ENCODE measurements at places on chromosomes 7 and 10. TPM values are rescaled to one million over a fixed set of nuclear protein-coding genes. Genes with fewer than 3 reads are reported as not detected.
A peak's percentile ranks its signal among the peaks of the same experiment; 100 is the strongest.

The NRAP gene
- polyA plus RNA-seq: not detected

The GIMAP2 gene
- 0.13 TPM for polyA plus RNA-seq

The ZCCHC24 gene
- 34.2 TPM for polyA plus RNA-seq

DNA sequence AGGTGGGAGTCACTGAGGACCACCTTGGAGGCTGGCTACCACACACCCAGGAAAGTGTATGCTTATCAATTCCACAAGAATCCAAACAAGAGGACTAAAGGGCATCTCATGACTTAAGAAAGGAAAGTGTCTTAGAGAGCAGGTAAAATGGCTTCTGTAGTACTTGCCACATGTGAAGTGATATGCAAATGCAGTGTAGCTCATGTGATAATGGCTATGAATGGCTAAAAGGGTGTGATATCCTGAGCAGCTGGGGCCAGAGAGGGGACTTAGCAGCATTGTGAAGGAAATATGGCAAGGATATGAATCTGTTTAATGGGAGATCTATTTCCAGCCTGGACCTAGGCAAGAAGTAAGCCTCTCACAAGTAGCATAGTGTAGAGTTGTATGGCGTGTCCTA, 90.5 kb downstream of the BUB3 start:
- no peak for DNase-seq

DNA sequence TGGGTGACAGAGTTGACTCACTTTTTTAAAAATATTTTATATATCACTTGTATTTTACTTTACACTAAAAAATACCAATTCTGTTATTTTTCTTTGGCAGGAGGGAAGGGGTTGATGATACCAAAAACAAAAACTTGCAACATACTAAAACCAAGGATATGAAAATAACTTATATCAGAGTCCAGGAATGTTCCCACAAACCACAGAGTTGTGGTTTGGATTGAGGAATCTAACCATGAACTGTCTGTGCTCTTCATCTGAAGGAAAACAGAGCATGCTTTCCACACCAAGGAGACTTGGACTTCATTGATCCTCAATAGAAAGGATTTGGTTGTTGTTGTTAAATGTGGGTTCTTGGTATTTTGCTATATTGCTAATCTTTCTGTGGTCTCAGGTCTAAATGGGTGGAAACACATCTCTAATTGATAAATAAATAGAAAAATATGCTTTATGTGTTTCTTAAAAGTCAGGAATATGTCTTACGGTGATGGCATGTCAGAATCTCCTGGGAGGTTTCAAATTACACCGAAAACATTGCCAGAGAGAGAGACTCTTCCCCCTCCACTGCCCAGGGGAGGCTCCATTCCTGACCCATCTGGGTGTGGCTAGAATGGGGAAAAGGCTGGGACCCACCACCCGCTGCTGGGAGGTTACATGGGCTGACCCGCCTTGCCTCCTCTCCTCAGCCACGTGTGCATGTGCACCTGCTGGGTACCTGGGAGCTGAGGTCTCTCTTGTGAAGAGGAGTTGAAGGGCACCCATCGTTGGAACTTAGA, 46.9 kb upstream of the STK17A start:
- peak; percentile 87 for DNase-seq

Data from BJ (cell line).